Stimulated activated CD4-positive, alpha-beta T cell treated with anti-CD3 and anti-CD28 coated beads, Interleukin-2, amount 100 ng/mL, for 4 hours (primary cell): ENCODE measurements at places on chromosomes 2 and 18.

DNA sequence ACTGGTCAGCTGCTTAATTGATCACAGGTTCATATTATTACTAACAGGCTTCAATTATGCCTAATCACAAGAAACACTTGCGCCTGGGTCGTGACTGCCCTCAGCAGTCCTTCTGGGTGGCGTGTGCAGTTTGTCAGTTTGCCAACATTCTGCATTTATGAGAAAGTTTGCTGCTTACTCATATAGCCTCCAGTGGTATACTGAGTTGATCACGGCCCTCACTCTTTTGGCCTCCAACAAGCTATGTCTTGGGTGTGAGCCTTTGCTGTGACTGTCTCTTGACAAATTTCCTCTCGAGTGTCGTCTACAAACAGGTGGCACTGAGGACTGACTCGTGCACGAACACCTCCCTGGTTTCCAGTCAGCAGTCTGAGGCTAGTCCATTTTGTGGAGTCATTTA is 27.3 kb downstream of the DCDC2C start:
- no peak for DNase-seq

GRCh38 chr2:96138179-96139145 is at the start of gene ASTL:
Gene ASTL, minus strand, starts transcription at chr2:96138502. Its CDS starts 66 bp downstream, at chr2:96138436.
- DNase-seq, result no peak

GRCh38 chr18:3874581-3874980 is 424.6 kb downstream of the TGIF1 start:
- no peak for DNase-seq

- no peak for DNase-seq
Measured at GRCh38 chr2:234998404-234999211, 46.8 kb downstream of the SH3BP4 start.

DNA sequence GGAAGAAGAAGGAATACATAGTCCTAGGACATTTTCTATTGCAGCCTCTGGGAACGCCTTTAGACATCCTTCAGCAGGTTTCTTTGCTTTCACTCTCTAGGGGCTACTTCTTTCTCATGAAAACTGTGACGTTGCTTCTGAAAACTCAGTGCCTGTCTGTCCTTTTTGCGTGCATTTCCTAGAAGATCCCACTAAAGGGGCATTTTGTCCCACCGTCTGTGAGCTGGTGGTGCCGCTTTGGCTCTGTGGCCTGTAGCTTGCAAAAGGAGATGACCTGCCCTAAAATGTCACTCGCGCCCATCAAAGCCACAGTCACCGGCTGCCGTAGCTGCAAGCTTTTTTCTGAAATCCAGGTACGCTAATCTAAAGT is 579 bp downstream of the STAT4 start:
- DNase-seq, result no peak
